Esophagus mucosa (tissue), 1 donor: ENCODE measurements at places on chromosomes 3 and 15.

DNA sequence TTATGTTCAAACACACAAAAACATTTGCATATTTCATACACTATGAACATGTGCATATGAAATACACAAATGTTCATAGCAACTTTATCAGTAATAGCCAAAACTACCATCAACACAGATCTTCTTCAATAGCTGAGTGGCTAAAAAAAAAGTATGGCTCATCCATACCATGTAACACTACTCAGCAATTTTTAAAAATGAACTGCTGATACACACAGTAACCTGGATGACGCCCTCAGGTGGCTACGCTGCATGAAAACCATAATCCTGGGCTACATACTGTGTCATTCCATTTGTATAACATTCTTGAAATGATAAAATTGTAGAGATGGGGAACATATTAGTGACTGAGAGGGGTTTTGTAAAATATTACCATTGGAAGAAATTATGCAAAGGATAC, 243.6 kb downstream of the MAGI1 start:
- no peak for ATAC-seq

DNA sequence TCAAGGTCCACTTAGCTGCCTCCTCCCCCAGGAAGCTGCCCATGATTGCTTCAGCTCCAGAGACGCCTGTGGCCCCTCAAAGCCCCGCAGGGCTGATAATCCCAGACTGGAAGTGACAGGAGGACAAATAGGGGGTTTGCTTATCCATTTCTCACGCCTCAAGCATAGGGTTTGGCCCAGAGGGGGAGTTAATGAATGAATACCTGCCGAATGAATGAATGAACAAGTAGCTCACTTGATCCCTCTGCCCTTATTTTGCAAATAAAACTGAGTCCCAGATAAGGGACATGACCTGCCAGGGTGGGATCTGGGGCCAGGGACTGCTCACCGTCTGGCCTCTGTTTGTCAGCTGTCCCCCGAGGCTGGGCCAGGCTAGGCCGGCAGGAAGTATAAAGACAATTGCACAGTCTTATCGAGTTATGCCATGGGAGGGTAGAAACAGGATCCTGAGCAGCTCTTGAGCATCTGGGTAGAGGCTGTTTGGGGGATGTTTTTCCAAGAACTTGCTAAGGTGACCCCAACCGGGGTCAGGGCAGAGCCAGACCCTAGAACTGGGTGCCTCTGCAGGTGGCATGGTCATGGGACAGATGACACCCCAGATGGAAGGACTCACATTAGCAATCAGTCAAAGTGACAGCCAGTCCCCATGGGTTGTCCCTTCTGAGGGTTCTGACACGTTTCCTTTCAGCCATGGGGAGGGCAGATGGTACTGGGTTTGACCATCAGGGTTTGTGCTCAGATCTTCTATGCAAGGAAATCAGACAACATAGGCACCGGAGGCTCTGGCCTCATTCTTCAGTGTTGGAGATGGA, 45.0 kb downstream of the IQSEC1 start:
- ATAC-seq = no peak

DNA sequence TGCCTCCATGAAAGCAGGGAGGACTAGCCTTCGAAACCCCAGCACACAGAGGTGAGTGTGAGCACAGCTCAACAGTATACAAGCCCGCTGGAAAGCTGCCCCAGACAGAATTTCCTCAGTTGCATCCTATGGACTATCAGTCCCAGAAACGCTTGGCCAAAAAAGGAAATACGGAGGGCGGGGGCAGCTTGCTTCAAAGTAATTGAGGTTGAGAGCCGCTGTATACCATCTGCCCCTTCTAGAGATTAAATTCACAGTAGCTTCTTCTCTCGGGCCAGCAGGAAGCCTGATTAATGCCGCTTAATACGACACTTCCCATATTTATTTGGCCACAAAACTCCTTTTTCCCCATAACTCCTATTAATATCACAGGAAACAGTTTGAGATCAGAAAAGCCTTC, 88.7 kb downstream of the LIPC start:
- ATAC-seq = no peak

DNA sequence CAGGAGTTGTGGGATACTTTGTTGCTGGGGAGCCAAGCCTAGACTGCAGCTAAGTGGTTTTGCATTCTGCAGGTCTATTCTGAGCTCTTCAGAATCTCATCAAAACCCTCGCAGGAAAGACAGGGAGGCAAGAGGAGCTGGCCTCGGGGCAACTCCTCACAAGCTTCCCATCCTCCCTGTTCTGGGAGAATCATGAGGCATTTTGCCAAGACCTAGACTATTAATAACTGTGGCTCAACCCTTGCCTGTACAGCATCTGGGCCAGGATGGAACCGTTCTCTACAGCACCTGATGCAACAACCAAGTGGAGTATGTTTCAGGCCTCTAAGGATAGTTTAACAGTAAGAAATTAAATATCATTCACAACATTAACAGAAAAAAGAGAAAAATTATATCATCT, 20.2 kb upstream of the SLC6A20 start:
- ATAC-seq = no peak

DNA sequence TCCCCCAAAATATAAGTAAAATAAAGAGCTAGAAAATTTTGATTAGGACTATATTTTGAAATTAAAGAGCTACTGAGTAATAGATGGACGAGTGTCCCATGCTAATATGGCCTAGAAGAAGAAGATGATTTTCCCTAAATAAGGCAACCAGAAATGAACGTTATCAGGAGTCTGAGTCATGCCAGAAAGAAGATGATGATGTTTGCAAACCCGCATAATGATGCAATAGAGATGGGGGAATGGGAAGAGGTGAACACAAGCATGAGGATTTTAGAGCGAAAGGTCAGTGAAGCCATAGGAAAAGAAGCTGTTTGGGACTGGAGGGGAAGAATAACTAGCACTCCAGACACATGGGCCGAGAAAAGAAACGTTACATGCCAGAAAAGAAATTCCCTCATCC, 71.7 kb downstream of the FGF12 start:
- no peak for ATAC-seq

DNA sequence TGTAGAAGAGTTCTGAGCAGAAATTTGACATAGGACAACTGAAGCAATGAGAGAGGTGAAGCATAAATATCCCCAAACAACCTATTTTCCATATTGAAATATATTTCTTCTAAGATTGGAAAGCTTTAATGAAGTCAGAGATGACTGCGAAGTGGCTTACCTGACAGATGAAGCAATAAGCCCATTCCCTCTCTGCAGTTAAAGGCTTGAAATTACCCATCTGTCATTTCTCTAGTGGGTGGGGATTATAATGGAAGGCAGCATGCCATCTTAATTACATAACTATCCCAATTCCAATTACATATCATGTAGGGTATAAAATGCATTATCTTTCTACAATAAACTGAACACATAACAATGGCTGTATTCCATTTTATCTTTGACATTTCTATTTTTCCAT, 1070.5 kb downstream of the SI start:
- no peak for ATAC-seq

GRCh38 chr3:33130144-33130543, 16.3 kb downstream of the CRTAP start:
- ATAC-seq = no peak

GRCh38 chr3:55286693-55287092, 200.4 kb downstream of the WNT5A start:
- no peak for ATAC-seq

DNA sequence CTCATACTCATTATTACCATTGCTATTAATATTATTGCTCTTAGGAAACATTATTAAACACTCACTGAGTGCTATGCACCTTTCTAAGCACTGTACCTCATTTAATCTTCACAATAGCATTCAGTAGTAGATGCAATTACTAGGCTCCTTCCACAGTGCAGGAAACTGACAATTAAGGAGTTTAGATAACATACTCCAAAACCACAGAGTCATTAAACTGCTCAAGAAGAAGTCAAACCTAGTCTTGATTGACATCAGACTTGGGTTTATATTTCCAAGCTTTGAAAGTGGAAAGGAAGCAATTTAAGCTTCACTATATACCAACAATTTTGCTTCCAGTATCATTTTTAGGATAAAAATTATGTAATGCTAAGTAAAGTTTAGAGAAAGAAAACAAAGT, 490.1 kb upstream of the ARRDC4 start:
- no peak for ATAC-seq

DNA sequence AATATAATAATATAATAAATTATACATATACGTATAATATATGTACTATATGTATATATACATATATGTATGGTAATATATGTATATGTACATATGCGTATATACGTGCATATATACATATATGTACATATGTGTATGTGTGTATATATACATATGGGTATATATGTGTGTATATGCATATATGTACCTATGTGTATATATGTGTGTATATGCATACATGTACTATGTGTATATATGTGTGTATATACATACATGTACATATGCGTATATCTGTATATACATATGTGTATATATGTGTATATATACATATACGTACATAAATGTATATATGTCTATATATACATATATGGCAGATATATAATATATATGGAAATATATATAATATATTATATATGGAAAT, 74.8 kb upstream of the ST3GAL6 start:
- no peak for ATAC-seq

GRCh38 chr3:174362556-174362955, 496.6 kb upstream of the NAALADL2 start:
- no peak for ATAC-seq

- no peak for ATAC-seq
Observed at GRCh38 chr15:63991706-63992105, 54.6 kb downstream of the DAPK2 start.

DNA sequence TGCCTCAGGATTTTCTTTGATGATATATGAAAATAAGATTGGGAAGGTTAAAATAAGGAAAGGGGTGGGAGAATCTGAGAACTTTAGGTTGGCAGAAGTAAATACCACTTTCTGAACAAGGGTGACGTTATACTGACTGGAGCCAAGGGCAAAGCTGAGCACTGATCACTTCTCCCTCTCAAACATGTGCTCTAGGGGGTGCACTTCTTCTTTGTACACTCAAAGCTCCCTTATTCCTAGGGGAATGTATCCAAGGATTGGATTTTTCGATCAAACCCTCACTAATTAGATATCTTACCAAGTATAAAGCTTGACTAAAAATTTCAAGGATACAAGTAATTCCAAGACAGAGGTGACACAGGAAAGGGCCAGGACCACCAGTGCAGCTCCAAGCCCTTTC, 243.9 kb upstream of the UMPS start:
- ATAC-seq = no peak

DNA sequence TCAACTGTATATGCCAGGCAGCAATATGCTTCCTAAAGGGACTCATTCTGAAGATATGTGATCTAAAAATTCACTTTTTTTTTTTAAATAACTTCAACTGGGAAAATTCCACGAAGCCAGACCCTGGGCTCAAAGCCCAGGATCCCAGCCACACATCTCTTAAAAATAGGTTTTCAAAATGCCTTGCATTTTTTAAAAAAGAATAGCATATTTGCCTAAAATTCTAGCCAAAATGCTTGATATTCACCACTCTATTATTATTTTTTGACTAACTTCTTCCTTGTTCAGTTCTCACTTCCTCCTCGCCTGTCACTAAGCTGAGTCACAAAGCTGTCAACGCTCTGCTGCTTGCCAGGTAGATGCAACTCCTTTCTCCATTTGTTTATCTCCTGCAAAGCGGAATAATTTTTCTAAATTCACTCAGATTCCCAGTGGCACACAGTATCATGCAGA, 28.0 kb upstream of the VGLL4 start:
- peak; percentile 67 for ATAC-seq
